ENCODE measurements at places on chromosomes 2 and 18.
A peak's percentile ranks its signal among the peaks of the same experiment; 100 is the strongest.

GRCh38 chr2:30503695-30504052, 56.6 kb downstream of the LCLAT1 start:
- DNase-seq: no peak

DNA sequence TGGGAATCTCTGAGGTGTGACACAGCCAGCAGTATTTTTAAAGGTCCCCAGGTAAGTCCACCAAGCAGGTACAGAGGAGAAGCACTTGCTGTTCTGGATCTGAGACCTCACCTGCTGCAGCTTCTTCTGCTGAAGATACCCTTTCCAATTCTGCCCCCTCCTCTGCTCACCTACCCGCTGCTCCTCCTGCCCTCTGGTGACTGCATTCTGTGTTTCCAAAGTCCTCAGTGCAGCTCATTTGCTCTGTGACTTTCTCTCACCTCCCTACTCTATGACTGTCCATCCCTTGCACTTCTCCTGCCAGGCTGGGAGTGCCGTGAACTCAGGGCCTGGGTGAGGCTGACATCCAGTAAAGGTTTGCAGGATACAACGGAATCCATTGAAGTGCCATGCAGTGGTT, 205.2 kb upstream of the LYPD1 start:
- DNase-seq: no peak

DNA sequence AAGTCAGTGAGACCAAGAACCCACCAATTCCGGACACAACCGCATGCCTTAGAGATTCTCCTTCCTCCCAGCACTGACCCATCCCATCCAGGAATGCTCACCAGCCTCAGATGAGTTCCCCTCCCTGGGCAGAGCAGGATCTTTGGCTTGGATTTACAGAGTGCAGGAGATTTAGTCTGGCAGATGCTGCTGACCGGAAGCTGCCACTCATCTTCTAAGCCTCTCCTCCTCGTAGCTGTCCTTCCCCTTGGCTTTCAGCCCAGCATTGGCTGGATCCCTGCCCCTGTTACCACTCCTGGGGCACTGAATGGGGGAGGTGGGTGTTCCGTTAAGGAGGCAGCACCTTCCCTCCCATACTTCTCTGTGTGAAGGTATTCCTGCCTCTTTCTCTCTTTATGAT, 53.2 kb downstream of the VWA3B start:
- DNase-seq: no peak

GRCh38 chr2:14480906-14481305, 151.6 kb upstream of the LRATD1 start:
- no peak for DNase-seq

GRCh38 chr2:48045613-48046012, 139.3 kb upstream of the FBXO11 start:
- no peak for DNase-seq

GRCh38 chr18:73520229-73520628, 627.4 kb downstream of the FBXO15 start:
- DNase-seq: peak; percentile 7

- DNase-seq: no peak
Measured at GRCh38 chr2:197158591-197159550, 151.7 kb downstream of the ANKRD44 start.

DNA sequence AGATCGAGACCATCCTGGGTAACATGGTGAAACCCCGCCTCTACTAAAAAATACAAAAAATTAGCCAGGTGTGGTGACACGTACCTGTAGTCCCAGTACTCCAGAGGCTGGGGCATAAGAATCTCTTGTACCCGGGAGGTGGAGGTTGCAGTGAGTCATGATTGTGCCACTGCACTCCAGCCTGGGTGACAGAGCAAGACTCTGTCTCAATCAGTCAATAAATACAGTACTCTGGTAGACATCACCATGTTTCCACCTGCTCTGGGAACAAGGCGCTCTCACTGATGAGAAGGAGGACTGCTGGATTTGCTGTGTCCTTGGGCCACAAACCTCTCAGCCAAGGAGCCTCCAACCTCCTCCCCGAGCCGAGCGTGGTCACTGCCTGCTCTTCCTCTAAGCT, 154.2 kb upstream of the ZNF236 start:
- no peak for DNase-seq

- DNase-seq: no peak
Measured at GRCh38 chr18:36638224-36638623, 190.6 kb downstream of the TPGS2 start.

DNA sequence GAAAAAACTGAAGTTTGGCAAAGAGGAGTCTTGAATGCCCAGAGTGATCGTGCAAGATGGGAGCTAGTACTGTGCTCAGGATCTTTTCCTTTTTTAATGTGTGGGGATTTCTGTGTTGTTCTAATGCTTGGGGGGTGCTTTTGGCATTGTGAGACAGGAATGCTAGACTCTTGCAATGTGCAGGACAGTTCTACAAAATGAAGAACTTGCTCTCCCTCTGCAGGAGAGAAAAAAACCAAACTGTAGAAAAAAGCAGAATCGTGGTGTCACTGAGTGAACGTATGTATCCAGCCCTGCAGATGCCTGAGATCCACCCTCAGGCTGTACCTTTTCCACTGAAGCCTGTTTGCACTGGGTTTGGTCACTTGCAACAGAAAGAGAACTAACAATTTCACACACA, 12.1 kb upstream of the TTC39C start:
- DNase-seq: no peak

Measured in fibroblast of mammary gland (primary cell).